AG04450 (cell line): ENCODE measurements at places on chromosomes 5 and 9.

DNA sequence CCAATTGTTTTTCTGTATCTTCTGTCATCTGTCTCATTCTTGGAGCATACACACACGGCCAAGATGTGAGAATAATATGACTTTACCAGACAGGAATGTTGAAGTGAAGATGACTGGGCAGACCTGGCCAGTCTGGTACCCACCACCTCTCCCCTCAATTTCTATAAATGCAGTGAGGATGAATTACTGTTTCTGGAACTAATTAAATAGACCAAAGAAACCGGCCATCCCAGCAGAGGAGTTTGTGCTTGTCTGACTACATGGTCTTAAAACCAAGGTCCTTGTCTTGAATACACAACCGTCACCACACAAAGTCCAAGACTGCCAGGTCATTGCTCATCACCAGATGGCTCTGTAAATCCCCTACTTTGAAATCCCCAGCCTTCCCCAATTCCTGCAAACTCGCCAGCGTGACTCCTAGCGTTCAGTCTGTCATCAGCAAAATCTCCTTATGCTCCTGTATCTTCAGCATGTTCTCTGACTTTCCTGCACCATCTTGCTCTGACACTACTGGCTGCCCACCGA, 147.2 kb downstream of the PDE4D start:
- no peak for DNase-seq

DNA sequence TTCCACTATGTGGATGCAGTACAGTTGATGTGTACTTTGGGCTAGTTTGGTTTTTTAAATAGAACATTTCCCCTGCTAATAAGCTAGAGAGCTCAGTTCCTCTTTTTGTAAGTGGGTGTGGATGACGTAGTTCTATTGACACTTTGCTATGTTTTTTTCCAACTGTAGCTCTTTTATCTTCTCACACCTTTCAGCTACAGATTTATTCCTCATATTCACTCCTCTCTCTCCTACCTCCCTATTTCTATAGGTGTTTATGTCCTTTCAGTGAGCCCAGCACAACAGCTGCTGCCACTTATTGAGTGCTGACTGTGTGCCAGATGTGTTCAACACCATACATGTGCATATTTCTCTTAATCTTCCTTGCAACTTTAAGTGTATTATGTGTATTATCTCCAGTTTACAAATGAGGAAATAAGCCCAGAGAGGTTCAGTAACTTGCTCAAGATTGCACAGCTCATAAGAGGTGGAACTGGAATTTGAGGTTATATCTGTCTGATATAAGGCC, 215.7 kb downstream of the SEMA6A start:
- no peak for DNase-seq

- DNase-seq: no peak
Measured at GRCh38 chr9:70613024-70613768, 198.7 kb upstream of the KLF9 start.

DNA sequence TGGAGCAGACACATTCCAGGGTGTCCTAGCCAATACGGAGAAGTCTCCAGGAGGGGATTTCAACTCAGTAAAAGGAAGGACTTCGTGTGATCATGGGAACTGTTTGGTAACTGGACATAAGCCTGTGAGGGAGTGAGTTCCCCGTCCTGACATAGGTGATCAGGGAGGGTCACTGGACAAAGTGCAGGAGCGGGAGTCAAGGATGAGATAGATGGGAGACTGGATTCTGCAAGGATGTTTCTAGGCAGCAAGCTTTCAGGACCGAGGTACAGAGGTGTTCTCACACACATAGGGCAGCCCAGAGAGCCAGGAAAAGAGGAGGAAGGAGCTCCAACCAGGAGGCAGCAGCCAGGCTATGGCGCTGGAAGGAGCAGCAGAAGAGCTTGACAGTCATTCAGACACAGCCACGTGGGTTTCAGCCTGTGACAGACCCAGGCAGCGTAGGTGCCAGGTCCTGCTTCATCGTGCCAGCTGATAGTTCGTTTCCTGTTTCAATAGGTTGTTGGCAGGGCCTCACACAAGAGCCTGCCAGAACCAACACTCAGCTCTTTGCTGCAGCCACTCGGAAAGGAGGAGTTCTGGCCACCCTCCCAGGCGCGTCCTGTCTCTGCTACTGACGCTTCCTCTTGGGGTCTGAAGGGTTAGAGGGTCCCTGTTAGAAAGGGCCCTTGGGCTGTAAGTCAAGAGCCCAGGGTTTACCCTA, 84.1 kb downstream of the AMBP start:
- no peak for DNase-seq

GRCh38 chr9:108217431-108218349, 638.1 kb downstream of the ACTL7B start:
- DNase-seq: no peak

DNA sequence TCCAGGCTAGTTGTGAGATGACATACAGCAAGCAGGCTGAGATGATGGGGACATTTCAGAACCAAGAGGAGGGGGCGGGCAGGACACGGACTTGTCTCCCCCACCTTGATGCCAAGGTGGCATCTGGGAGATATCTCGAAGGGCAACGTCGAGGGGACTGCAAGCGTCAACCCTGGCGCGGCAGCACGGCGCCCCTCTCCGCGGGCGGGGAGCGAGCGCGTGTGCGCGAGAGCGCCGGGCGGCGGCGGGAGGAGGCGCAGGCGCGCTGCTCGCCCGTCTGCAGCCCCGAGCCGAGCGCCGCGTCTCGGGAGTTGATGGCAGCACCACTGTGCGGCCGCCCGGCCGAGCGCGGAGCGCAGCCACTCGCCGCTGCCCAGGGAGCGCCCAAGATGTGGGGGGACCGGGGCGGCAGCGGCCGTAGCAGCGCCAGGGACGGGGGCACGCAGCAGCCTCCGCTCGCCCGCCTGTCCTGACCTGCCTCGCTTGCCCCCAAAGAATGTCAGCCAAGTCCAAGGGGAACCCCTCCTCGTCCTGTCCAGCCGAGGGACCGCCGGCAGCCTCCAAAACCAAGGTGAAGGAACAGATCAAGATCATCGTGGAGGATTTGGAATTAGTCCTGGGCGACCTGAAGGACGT, at the start of gene PRR16:
Gene PRR16 (plus strand): TSS at position 310 of the 636 bp plus-strand sequence.
- DNase-seq: no peak

GRCh38 chr9:38294220-38294960, 98.1 kb upstream of the ALDH1B1 start:
- DNase-seq: no peak

DNA sequence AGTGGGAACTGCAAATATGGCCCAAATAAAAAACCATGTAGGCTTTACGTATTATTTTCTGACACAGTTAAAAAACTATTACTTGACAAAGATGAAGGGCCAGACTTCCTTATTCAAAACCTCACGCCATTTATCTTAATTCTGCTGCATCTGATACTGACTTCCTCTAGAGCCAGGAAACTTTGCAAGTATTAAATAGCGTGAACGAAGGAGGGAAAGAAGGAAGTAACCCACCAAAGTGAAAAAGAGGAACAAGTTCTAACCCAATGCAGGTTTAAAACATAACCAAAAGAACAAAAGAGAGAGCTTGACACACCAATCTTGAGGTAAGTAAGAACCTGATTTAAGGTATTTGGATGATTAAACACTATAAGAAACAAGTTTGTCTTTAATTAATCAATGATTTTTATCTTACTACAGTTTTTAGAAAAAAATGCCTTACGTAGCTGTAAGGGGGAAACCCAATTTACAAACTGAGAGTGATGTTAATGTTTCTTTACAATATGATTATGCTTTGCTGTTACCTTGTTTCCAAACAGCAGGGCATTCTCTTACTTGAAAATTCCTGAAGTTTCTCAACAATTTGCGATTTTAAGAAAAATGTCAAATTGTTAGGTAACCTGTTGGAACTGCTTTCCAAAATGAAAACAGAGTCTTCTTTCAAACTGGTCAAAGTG, at the start of gene GAPT:
Gene GAPT (plus strand): TSS at position 220 of the 677 bp plus-strand sequence. CDS start 3,102 bp downstream, outside the sequence.
- no peak for DNase-seq

GRCh38 chr5:140111011-140111858, 2.7 kb upstream of the PURA start:
- DNase-seq: no peak

GRCh38 chr5:154249826-154250225, 59.3 kb downstream of the GALNT10 start:
- no peak for DNase-seq
